ENCODE measurements at places on chromosomes 12 and 14.

DNA sequence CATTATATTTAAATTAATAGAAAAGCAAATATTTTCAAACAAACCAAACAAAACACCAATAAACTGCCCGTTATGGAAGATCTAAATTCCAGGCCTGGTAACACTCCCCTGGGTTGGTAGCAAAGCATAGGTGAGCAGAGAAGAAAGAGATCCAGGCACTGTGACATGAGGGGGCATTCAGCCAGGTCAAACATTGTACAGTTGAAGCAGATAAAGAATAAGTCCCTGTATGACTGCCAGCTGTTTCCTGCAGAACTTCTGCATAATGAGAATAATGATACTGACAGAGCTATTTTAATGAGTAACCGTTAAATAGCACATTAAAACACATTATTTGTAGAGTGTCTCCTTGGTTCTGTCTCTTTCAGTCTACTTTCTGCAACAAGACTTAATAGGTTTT, 35.4 kb downstream of the SLC38A1 start:
- no peak for DNase-seq

DNA sequence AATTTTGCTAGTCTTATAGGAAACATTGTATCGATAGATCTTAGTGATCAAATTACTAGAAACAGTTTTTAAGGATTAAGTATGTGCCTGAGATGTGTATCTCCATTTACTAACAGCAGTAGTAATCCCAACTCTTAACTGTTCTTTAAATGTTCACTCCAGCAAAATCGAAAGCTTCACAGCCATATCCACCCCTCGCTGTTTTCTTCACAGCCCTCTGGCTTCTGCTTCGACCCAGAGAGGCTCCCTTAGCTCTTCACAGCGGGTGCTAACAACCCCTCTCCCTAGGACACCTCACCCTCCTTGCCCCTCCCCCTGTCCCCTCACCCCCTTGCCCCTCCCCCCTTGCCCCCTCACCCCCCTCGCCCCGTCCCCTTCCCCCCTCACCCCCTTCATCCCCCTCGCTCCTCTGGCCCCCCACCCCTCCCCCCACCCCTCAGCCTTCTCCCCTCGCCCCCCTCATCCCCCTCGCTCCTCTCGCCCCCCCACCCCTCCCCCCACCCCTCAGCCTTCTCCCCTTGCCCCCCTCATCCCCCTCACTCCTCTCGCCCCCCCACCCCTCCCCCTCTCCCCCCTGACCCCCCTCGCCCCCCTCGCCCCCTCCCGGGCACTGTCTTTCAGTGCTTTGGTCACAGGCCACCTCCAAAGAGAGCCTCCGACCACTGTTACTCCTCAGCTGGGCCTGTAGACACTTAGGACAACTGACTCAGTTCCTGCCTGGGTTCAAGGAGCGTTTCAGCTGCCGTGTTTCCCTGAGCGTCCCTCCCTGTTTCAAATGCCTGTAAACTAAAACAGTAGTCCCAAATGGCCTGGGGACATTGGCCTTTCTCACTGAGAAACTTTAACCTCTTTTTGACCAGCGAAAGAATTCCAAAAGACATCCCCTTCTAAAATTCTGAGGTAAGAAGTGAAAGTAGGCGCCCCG, 46.0 kb upstream of the DYNC1H1 start:
- no peak for DNase-seq

DNA sequence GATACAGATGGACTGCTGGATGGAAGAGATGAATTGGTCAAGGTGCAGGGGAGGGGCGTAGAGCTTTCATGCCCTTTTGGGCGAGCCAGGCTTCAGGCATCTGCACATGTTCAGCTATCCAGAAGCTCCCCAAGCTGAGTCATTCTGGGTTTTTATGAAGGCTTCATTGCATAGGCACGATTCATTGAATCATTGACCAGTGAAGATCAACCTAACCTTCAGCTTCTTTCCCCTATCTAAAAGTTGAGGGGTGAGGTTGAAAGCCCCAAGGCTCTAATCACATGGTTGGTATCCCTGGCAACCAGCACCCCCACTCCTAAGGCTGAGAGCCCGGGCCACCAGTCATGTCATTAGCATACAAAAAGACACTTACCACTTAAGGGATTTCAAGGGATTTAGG, 36.3 kb downstream of the RPS29 start:
- no peak for DNase-seq

GRCh38 chr12:120663741-120664140, 23.2 kb upstream of the MLEC start:
- no peak for DNase-seq

DNA sequence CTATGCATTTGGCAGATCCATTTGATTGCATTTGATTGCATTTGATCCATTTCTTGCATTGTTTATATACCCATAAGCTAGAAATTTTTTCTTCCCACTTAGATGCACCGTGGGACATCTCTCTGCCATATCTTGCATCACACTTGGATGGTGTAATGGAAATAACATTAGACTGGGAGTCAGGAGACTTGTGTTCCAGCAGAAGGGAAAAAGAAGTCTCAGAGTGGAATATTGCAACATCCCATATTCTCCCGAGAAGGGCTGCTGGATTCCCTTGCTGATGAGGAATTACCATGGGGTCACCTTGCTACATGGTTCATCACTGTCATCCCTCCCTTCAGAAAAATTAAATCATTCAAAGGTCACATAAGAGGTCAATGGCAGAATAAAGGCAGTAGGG, 78.1 kb downstream of the KSR2 start:
- no peak for DNase-seq

- peak; percentile 63 for DNase-seq
Measured at GRCh38 chr12:70002097-70002911, 177.3 kb downstream of the MYRFL start.

DNA sequence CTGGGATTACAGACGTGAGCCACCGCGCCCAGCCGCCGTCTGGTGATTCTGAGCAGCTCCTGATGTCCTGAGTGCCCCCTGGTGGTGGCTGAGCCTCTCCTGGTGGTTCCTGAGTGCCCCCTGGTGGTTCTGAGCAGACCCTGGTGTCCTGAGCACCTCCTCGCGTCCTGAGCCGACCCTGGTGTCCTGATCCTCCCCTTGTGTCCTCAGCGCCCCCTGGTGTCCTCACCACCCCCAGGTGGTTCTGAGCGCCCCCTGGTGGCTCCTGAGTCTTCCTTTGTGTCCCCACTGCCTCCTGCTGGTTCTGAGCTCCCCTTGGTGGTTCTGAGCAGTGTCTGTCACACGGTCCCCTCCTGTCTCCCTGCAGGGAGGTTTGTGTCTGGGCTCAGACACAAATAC, 1304.9 kb downstream of the TMEM121 start:
- DNase-seq = no peak

DNA sequence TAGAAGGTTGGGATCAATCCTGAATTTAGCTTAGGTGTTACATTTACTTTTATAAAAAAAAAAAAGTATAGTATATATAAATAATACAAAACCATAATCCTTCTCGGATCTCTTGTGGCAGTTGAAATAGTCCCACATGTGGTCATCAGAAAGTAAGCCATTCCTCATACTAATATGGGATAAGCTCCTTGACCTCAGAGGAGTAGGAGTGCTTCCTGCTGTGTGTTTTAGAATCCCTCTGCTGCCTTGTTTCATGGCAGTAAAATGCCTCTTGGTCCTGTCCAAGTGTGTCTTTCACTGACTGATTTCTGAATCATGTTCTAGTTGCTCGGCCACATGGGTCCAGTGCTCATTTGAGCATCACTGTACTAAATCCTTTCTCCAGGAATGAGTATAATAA, 117.0 kb downstream of the NTN4 start:
- no peak for DNase-seq

DNA sequence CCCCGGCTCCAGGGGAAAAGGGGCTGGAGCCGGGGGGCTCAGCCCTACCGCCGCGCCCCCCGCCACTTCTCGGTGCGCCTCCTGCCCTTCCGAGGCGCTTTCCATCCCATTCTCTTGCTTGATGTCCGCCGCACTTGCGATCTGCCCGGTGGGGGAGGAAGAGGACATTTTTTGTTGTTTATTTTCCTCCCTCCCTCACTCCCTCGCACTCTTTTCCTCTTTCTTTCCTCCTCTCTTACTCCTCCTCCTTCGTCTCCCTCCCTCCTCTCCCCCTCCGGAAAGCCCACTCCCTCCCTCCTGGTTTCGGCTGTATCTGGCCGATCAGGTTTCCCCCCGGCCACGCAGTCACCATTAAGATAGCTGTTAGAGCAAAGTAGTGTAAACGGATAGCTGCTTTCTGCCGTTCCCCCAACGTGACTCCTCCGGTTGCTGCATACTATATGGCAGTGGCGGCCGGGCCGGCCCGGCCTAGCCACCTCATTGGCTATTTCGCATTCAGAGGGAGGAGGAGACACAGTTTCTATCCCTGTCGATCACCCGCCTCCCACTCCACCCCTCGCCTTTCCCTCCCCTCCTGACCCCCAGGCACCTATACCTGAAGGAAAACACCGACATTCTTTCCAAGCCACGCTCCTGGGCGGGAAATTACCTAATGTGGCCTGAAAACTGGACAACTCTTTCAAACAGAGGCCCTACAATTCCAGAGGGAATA, at the start of gene SIX4:
TSS of gene SIX4 (minus strand) at position 445 of the 712 bp plus-strand sequence. CDS start at position 168, 277 bp downstream.
- peak; percentile 96 for DNase-seq

GRCh38 chr12:123152833-123153232, 1.9 kb upstream of the PITPNM2 start:
- DNase-seq = peak; percentile 22

DNA sequence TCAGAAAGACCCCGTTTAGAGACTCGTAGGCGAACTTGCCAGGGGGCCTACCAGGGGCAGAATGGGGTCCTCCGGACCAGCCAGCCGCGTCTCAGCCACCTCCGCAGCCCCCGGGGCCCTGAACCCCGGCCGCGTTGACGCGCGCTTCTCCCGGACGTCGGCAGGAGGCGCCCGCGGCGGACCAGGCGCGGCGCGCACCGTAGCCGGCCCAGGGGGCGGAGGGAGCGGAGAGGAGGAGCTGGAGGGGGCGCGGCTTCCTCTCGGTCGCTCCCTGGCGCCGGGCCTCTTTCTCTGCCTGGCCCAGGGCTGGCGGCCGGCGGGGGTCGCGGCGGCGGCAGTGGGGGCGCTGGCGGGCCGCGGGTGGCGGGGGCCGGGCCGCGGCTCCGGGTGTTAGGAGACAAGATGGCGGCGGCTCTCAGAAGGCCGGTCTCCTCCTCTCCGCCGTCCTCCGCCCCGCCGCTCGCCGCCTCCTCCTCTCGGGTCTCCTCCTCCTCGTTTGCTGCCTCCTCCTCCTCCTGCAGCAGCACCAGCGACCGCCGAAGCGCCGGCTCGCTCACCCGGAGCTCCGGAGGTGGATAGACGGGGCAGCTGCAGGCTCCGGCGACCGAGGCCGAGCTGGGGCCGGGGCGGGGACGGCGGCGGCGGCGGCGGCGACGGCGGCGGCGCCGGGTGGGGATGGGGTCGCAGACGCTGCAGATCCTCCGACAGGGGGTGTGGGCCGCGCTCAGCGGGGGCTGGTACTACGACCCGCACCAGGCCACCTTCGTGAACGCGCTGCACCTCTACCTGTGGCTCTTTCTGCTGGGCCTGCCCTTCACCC, at the start of gene PCNX1:
TSS of gene PCNX1 (plus strand) at position 284 of the 820 bp plus-strand sequence. CDS start at position 676, 392 bp downstream.
- DNase-seq = peak; percentile 82

- no peak for DNase-seq
Measured at GRCh38 chr14:33689680-33690079, 261.2 kb downstream of the EGLN3 start.

- DNase-seq = no peak
Measured at GRCh38 chr12:124057691-124058090, 84.7 kb downstream of the ZNF664 start.

GRCh38 chr12:67751381-67751928, 102.9 kb downstream of the DYRK2 start:
- DNase-seq = no peak

GRCh38 chr12:50440288-50440687, 39.6 kb downstream of the LARP4 start:
- no peak for DNase-seq

DNA sequence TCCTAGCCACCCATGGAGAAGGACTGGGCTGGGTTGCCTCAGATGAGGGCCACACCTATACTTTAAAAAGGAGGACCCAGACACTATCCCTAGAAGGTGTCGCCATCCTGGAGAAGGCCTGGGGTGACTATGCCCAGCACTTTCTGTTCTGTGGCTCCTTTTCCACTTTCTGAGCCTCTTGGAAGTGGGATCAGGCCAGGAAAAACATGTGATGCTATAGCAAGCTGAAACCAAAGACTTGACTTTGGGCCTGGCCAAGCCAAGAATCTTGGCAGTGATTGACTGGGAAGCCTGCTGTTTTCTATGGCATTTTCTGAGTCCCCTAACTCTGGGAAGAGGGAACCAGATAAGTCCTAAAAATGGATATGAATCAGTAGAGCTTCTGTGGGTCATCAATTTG, 332.3 kb downstream of the ZFP36L1 start:
- no peak for DNase-seq

DNA sequence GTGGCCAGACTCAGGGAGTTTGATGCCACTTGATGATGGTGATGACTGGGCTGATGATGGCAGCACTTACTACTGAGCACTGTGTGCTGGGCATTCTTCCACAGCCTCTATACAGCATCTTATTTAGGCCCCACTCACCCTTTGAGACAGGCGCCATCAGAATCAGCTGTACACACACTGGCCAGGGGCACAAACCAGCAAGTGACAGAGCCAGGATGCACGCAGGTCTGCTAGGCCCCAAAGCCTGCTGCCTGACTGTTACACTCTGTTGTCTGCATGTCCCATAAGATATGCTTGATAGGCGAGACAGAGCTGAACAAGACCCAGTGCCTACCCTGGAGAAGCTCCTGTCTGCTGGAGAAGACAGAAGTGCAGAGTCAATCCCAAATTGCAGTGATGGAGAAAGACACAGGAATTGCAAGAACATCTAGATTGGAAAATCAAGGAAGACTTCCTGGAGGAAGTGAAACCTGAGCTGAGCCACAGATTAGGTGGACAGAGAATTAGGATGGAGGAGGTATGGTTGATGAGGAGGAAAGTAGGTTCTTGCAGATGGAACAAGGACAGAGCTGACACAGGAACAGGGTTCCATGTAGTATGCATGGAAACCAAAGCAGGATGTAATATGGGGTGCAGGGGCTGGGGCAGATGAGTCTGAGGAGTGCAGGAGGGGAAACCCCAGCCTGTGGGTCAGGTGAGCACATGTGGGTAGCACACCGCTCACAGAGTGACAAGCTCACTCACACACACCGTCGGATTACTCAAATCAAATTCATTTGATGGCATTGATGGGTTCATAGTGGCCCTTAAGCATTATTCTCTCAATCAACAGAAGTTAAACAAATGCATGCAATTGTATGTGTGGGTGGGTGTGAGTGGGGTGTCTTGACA, 117.3 kb downstream of the BEGAIN start:
- no peak for DNase-seq

GRCh38 chr14:90819734-90820393, 3.6 kb upstream of the TTC7B start:
- DNase-seq = no peak

DNA sequence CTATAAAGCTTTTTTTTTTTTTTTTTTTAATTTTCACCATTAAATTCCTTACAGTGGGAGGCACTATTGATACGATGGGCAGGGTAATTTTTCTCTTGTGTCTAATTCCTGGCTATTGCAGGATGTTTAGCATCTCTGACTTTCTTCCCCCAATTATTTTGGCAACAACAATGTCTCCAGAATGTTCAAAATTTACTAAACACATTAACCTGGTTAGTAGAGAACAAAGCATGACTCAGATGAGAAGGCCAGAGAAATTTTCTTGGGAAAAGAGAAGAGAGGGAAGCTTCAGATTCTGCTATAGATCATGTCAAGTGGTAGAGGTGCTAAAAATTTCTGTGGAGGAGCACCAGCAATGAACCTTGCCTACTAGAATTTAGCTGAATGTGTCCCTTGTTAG, 171.5 kb upstream of the PRICKLE1 start:
- DNase-seq = no peak

All from NCI-H510A treated with DMSO at 0.1 percent for 48 hours (cell line).